H7 (cell line): ENCODE measurements at places on chromosomes 4 and X. TPM values are rescaled to one million over a fixed set of nuclear protein-coding genes. Genes with fewer than 3 reads are reported as not detected.

XAGE2 gene
- not detected in 2 replicates for total RNA-seq

NEUROG2 gene
- not detected in 2 replicates for total RNA-seq

DNAAF6 gene
- not detected in 2 replicates for total RNA-seq

GRCh38 chr4:1746265-1746691, 25.0 kb downstream of the TACC3 start:
- DNase-seq = peak; percentile 99

GRCh38 chr4:42329421-42329820, 67.9 kb upstream of the SHISA3 start:
- no peak for DNase-seq
